ENCODE measurements at places on chromosomes 4 and X.

DNA sequence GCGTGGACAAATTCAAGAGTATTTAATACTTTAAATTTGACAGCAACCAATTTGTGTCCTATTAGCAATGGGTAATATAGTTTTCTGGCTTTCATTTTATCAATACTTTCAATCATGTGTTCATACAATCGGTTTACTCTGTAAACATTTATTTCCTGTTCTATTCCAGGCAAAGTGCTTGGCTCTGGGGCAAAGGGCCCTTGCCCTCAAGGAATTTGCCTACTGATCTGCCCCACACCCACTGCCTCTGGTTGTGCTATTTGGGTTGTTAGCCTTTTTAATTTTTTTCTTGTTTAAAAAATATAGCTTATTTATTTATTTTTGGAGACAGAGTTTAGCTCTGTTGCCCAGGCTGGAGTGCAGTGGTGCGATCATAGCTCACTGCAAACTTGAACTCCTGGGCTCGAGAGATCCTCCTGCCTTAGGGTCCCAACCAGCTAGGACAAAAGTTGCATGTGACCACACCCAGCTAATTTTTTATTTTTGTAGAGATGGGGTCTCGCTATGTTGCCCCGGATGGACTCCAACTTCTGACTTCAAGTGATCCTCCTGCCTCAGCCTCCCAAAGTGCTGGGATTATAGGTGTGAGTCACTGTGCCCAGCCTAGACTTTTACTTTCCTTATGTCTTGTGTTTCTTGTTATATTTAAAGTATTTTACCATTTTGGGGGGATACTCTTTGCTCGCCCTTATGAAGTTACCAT lies 30.7 kb upstream of the CBR4 start:
- DNase-seq, result no peak

- no peak for DNase-seq
Measured at GRCh38 chr4:170093973-170094535, 4.3 kb upstream of the AADAT start.

GRCh38 chr4:148359769-148360168 lies 82.4 kb downstream of the NR3C2 start:
- no peak for DNase-seq

DNA sequence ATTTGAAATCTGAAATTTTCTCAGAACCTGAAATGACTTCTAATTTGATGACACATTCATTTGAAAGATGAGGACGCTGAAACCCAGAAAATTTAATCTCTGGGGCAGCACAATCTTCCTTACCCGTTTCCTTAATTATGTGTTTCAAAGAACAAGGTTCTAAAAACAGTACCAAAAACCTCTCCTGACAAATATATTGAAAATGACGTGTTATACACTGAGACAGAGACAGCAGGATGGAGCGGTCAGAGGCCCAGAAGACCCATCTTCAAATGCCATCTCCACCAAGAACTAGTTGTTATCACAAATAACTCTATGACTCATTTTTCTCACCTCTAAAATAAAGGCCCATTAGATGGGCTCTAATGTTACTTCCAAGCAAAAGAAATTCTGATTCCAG lies 177.3 kb downstream of the NSUN7 start:
- DNase-seq, result no peak

GRCh38 chr4:75948822-75949444 lies 8.1 kb upstream of the NAAA start:
- no peak for DNase-seq
